Right cardiac atrium (tissue), 5 donors: ENCODE measurements at places on chromosomes 13 and 19. TPM values are rescaled to one million over a fixed set of nuclear protein-coding genes. Genes with fewer than 3 reads are reported as not detected.
A peak's percentile ranks its signal among the peaks of the same experiment; 100 is the strongest.

GRCh38 chr13:79171141-79172061 is 234.7 kb downstream of the RBM26 start:
- no peak for DNase-seq

DNA sequence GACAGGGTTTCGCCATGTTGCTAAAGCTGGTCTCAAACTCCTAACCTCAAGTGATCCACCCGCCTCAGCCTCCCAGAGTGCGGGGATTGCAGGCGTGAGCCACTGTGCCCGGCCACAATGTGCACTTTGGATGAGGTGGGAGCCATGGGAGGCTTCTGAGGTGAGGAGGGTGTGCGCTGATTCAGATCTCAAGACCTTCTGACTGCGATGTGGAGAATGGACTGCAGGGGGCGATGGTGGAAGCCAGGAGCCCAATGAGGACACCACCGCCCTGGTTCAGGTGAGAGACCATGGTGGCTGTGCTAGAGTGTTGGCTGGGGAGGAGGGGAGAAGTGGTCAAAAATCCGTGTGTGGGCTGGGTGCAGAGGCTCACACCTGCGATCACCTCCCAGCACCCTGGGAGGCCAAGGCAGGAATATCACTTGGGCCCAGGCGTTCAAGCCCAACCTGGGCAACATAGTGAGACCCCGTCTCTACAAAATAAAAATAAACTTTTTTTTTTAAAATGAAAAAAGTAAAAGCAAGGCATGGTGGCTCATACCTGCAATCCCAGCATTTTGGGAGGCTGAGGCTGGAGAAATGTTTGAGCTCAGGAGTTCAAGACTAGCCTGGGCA is 5.6 kb downstream of the INAFM1 start:
- peak; percentile 74 for DNase-seq

DEDD2 gene
- 19.9 TPM for total RNA-seq

GRCh38 chr13:97932647-97933046 is 20.8 kb upstream of the IPO5 start:
- no peak for DNase-seq

GRCh38 chr13:38777347-38778119 is 90.7 kb downstream of the FREM2 start:
- DNase-seq, result no peak

HCN2 gene
- total RNA-seq, result 24.7 TPM

GRCh38 chr19:11710313-11710712 is 28.4 kb downstream of the ZNF823 start:
- DNase-seq, result no peak

GRCh38 chr13:91346850-91347201 is 661 bp upstream of the MIR17HG start:
- DNase-seq, result no peak

CBARP gene
- 1.7 TPM for total RNA-seq

GRCh38 chr13:67736646-67737420 is 506.7 kb upstream of the PCDH9 start:
- no peak for DNase-seq

- DNase-seq, result no peak
Measured at GRCh38 chr13:110499621-110500281, 61.8 kb downstream of the RAB20 start.

DNA sequence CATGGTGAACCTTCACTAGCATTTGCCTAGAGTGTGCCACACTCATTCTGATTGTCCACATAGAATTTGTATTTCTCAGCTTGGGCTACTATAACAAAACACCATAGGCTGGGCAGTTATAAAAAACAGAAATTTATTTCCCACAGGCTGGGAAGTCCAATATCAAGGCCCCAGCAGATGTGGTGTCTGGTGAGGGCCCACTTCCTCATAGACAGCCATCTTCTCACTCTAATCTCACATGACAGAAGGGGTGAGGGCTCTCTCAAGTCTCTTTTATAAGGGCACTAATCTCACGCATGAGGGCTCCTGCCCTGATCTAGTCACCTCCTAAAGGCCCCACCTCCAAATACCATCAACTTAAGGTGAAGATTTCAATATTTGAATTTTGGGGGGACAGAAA is 53.6 kb downstream of the LRRC63 start:
- no peak for DNase-seq

DNA sequence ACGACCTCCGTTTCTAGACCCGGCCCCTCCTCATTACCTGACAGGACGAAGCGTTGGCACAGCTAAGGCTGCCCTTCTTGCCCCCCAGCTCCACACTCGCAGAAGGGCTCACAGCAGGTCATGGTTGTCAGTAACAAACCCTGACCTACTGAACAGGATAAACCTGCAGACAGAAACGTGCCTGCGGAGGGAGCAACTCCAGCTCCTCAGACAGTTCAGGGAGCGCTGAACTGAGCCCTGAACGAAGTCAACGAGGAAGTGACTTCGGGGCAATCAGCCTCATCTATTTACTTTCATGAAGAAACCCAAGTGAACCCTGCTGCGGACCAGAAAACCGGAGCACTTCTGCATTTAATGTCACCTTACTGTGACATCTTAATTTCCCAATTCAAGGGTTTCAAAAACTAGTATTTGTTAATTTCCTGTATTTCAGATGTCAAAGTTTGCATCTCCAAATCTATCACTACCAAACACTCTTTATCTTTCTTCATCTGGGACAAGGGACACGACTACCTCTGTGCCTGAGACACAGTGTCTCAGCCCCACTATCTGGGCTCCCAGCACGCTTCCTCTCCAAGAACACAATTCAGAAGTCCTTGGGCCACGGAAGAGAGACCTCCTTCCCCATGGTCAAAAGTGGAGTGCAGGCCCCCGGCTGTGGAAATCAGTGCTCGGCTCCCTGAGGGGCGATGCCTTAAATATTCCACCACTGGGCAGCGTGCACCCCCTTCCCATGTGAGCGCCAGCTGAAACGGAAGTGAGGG is 40.2 kb downstream of the CARS2 start:
- DNase-seq, result no peak

- peak; percentile 27 for DNase-seq
Measured at GRCh38 chr19:16363133-16363851, 38.7 kb downstream of the KLF2 start.

UNC13A gene
- not detected for total RNA-seq

DNA sequence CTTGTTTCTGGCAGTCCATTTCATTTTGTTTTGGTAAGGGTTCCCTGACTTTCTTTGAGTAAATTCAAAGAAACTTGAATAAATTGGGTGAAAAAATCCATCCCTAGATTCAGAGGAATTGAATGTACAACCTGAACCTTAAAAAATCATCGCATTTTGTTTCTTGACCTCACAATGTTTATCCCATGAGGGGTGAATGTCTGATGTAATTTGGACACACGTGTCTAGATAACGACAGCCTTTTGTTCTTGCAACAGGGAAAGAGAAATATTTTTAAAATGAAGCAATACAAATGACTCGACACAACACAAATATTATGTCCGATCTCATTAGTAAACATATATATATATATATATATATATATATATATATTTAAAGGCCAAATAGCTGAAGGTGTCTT is 453.2 kb upstream of the ATXN8OS start:
- no peak for DNase-seq

DNA sequence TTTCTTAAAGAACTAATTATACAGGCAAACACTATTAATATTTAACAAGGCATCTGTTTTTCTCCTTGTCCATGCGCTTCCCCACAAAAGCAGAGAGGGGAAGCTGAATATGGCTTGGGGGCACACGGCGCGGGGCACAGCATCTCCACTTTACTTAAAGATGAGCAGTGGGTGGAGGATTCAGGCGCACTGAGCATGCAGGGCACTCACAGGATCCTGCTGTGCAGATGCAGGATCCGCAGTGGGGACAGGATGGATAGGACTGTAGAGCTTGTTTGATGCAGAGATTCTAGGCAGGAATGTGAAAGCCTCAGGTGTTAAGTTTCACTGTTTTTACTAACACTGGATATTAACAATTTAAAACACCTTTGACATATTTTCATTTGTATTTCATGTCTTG is 43.3 kb downstream of the ATP11A start:
- DNase-seq, result no peak
